ENCODE measurements at places on chromosomes 7 and 10.

DNA sequence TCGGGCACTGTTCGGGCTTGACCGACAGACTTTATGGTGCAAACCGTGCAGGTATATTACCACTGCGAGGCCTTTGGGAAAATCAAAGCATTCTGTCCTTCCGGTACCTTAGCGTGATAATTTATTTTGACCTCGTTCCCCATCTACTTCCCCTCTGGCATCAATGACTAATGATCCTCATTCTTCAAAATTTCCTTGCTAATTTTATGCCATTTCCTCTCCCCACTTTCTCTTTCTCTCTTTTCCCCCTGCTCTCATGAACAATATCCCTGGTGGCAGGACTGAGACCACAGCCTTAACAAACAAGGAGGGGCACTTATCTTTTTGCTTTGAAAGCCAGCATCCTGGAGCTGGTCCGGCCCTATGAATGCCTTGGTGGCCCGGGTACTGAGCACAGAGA, 210.6 kb downstream of the TCF7L2 start:
- H3K27me3 ChIP-seq, result peaks cover 8% of the 10 kb centered on the region
- H3K27ac ChIP-seq, result no peak overlapping the region
- DNase-seq, result no peak

DNA sequence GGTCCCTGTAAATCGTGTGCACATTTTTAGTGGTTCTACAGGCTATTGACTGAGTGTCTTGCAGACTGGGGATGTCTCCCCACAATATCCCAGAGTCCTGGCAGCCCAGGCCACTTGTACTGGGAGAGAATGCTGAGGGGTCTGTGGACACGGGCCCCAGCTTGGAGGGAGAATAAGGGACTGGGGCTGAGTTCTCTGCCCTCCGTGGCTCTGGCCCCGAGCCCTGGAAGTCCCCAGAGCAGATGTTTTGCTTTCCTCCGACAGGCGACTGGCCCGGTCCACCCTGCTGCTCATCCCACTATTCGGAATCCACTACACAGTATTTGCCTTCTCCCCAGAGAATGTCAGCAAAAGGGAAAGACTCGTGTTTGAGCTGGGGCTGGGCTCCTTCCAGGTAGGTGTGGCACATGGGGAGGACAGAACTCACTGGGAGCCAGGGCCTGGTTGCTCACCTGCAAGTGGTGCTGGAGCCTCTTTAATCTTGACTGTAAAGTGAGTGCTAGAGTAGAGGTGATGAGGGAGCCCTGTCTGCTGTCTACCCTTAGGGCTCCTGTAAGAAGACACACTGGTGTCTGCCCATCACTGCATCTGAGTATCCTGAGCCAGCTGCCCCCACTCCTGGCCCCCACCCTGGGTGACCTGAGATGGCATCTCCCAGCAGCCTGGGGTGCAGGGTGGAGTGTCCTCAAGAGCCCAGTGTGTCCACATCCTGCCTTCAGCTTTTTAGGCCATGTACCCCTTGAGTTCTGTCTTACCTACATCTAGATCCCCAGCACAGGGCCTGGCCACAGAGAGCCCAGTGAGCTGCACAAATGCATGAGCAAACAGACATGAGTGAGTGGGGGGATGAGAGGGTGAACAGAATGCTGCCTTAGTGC, 51.1 kb downstream of the ADCYAP1R1 start:
- H3K27me3 ChIP-seq, result no peaks in the 10 kb centered on the region
- H3K36me3 ChIP-seq, result no peaks in the 10 kb centered on the region
- no peak overlapping the region for H3K4me3 ChIP-seq
- H3K4me1 ChIP-seq, result no peaks in the 10 kb centered on the region
- no peak for DNase-seq

DNA sequence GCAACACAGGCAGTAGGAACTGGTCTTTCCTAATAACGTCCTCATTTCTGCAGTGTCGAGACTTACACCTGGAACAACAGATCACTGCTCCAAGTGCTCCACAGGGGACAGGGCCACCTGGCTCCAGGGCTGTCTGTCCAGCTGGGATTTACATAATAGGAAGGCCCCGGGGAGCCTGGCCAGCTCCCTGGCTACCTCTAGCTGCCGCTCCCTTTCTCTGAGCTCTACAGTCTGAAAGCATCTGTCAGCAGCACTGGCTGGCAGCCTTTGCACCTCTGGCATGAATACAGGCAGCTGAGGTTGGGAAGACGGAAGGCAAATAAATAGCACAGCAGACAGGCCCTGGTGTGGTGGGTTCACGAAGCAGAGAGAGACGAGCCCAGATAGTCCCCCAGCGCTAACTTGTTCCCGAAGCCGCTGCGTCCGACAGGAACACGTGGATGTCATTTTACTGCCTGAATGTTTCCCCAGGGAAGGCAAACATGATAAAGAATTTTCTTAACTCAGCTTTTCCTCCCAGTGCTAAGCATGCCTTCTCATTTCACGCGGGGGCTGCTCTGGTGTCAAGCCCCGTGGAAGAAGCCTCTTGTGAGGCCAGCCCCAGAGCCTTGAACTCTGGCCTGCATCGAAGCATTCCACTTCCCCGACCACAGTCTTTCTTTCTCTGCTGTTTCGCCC, 105.4 kb downstream of the ITIH5 start:
- H3K4me1 ChIP-seq, result no peaks in the 10 kb centered on the region
- peaks cover 3% of the 10 kb centered on the region for H3K27me3 ChIP-seq
- H3K4me3 ChIP-seq, result no peak overlapping the region
- no peak for DNase-seq
- H3K27ac ChIP-seq, result no peak overlapping the region

GRCh38 chr7:80950550-80950967, 31.7 kb upstream of the SEMA3C start:
- H3K4me1 ChIP-seq, result no peaks in the 10 kb centered on the region
- H3K27ac ChIP-seq, result no peak overlapping the region
- H3K27me3 ChIP-seq, result no peaks in the 10 kb centered on the region
- no peak for DNase-seq
- H3K36me3 ChIP-seq, result no peaks in the 10 kb centered on the region
- no peak overlapping the region for H3K4me3 ChIP-seq

DNA sequence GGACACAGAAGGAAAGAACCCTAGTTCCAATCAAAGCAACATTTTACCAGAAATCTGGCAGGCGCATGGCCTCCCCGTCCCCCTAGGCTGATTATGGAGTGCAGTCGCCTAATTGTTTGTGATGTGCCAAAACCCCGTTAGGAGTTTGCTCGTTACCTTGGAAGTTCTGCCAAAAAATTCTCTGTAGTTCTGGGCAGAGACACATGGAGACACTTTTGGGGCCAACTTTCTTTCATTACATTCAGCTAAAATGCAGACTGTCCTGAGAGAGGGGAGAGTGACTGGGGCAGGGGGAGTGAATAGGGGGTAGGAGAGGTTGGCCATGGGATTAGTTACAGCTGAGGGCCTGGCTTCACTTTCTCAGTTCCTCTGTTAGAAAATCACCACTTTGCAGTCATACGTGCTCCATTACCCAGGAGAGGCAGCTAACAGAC, 158.0 kb upstream of the NPVF start:
- no peaks in the 10 kb centered on the region for H3K36me3 ChIP-seq
- no peaks in the 10 kb centered on the region for H3K4me1 ChIP-seq
- DNase-seq, result no peak
- H3K27me3 ChIP-seq, result peaks cover 17% of the 10 kb centered on the region
- no peak overlapping the region for H3K4me3 ChIP-seq

DNA sequence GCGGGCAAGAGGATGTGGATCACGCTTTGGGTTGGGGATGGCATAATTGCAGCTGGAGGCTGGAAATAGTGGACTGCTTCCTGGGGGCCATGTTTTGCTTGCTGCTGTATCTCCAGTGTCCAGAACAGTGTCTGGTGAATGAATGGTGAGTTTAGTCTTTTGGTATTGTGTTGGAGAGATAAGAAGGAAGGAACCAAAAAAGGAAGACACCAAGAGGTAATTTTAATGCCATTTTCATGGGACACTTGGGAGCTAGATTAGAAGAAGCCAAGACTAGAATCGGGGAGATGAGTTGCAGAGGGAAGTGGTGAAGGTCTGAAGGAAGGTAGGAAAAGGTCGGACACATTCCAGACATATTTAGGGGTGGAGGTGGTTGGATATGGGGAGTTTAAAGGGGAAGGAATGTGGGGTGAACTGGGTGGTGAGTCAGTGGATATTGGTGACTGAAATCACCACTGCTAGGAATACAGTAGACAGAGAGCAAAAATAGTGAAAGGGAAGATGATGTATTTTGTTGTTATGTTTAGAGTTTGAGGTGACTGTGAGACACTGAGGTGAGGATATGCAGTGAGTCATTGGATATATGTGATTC, 76.7 kb downstream of the CCNY start:
- no peak overlapping the region for H3K4me3 ChIP-seq
- H3K27ac ChIP-seq, result no peak overlapping the region
- no peaks in the 10 kb centered on the region for H3K27me3 ChIP-seq
- H3K36me3 ChIP-seq, result no peaks in the 10 kb centered on the region
- no peak for DNase-seq

DNA sequence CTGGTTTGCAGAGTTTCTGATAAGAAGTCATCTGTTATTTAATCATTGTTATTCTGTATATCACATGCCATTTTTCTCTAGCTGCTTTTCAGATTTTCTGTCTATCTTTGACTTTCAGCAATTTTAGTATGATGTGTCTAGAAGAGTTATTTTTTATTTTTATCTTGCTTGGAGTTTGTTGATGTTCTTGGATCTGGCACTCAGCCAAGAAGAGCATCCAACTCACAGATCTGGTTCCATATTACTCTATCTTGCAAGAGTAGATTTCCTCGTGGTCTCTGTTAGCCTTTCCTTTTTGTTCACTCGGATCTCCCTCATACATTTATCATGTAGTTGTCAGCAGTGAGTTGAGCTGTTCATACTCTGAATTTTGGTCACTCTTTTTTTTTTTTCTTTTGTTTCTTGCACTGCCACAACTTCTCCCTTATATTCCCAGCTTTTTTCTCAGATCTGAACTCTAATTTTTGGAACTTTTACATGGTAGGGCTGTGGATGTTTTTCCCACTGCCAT, 54.8 kb upstream of the CALCR start:
- no peaks in the 10 kb centered on the region for H3K4me1 ChIP-seq
- DNase-seq, result no peak
- no peaks in the 10 kb centered on the region for H3K27me3 ChIP-seq
- no peaks in the 10 kb centered on the region for H3K36me3 ChIP-seq
- no peak overlapping the region for H3K27ac ChIP-seq

GRCh38 chr10:87798082-87798481, 19.9 kb downstream of the ATAD1 start:
- H3K36me3 ChIP-seq, result peaks cover 75% of the 10 kb centered on the region
- H3K27ac ChIP-seq, result no peak overlapping the region
- no peak for DNase-seq
- no peaks in the 10 kb centered on the region for H3K27me3 ChIP-seq
- H3K4me3 ChIP-seq, result no peak overlapping the region

Measured in activated T-helper 2 cell treated with anti-CD3 and anti-CD28 coated beads, Interferon-gamma antibody, Interleukin-2, Interleukin-4, amounts not matched to agents 10 μg/mL and 5 μg/mL and 100 μg/mL, durations not matched to agents 14 hours and 24 hours and 36 hours (primary cell).